ENCODE measurements at places on chromosomes 2 and 18.

DNA sequence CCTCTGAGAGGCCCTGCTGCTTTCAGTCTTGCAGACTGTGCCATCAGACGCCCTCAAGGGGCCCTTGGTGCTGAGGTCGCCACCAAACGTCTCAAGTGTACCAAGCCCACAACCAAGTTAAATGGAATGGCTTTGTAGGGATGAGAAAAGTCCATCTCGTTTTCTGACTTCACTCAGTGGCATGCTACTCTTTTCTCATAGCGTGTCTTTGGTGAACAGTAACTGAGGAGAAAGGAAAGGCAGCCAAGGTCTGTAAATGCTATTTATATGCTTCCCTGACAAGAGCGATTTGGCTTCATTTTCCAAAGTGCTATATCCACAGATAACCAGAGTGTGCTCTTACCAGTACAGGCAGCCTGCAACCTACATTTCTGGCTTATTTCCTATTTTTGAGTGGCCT is 123.0 kb downstream of the MTX2 start:
- DNase-seq = no peak

GRCh38 chr2:24824966-24825882 is 32.0 kb downstream of the CENPO start:
- DNase-seq = no peak

- no peak for DNase-seq
These were observed 1.5 kb downstream of the RALB start for GRCh38 chr2:120254178-120254577.

DNA sequence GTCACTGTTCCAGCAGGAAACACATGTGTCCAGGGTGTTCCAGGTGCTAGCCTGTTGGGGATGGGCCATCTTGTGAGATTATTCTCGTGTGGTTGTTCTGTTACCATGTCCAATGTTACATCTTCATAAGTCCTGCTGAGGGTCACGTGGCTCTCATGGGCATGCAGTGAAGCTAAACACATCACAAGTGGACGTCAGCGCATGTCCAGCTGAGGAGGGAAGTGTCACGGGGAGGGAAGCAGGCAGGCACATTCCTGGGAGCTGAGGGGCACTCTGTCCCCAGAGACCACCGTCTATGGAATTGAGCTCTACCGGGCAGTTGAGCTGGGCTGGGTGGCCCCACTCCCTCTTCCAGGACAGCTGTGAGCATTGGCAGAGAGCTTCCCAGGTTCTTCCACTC is 155.3 kb upstream of the TWIST2 start:
- no peak for DNase-seq

- DNase-seq = no peak
These were observed 141.5 kb upstream of the MYCN start for GRCh38 chr2:15798701-15799431.

GRCh38 chr2:143473216-143473615 is 344.0 kb downstream of the ARHGAP15 start:
- no peak for DNase-seq

- DNase-seq = no peak
These were observed 108.5 kb downstream of the VAPA start for GRCh38 chr18:10022365-10022764.

- DNase-seq = no peak
These were observed 80.3 kb downstream of the VSNL1 start for GRCh38 chr2:17620841-17621240.

DNA sequence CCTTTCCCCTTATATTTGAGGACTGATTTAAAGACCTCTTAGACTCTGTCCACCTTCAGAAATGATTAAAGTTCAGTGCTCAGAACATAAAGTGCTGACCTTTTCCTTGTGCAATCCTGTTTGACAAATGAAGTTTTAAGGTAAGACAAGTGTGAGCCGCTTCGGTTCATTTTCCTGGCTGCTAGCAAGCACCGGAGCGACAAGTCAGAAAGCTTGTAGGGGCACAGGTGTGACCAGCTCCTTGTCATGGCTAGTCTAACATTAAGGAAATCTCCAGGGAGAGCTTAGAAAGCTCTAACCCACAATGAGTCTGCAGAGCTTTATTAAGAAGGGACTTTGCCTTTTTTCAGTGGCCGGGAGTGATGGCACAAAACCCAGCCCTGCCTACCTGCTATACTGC is 2.3 kb upstream of the NCKAP5 start:
- DNase-seq = no peak

DNA sequence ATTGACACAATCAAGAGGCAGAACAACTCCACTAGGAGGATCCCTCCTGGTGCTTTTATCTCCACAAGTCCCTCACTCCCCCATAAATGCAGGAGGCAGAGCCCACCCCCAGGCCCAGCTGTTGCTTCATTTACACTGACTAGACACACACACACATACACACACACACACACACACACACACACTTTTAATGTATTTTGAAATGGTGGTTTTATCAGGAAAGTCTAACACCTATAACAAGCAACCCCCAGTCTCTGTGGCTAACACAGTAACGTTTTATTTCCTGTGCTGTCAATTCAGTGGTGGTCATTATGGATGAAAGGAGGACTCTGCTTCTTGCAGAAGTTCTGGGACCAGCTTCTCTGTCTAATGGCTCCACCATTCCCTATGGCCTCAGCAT is 125.4 kb upstream of the FOSL2 start:
- no peak for DNase-seq

GRCh38 chr18:49910986-49911385 is 97.7 kb upstream of the ACAA2 start:
- DNase-seq = no peak

GRCh38 chr2:195711478-195711877 is 54.5 kb downstream of the SLC39A10 start:
- no peak for DNase-seq

GRCh38 chr2:232581725-232582124 is 31.2 kb downstream of the EIF4E2 start:
- DNase-seq = no peak

- no peak for DNase-seq
These were observed 46.1 kb downstream of the TACR1 start for GRCh38 chr2:75153221-75153620.

DNA sequence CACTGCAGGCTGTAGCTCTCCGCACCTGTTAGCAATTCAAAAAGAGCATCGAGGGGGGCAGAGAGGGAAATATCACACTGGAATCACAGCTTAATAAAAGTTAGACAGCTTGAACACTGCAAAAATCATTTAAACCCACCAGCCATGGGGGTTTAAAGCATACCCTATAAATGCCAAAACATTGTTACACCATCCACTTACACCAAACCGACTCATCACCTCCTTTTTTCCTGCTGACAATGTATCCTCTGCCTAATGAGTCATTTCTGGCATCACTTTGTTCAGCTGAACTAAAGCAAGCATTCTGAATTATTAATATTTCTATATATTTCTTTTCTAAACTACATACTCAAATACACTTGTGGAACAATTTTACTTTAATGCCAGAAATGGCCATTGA is 21.6 kb downstream of the MC4R start:
- DNase-seq = no peak

DNA sequence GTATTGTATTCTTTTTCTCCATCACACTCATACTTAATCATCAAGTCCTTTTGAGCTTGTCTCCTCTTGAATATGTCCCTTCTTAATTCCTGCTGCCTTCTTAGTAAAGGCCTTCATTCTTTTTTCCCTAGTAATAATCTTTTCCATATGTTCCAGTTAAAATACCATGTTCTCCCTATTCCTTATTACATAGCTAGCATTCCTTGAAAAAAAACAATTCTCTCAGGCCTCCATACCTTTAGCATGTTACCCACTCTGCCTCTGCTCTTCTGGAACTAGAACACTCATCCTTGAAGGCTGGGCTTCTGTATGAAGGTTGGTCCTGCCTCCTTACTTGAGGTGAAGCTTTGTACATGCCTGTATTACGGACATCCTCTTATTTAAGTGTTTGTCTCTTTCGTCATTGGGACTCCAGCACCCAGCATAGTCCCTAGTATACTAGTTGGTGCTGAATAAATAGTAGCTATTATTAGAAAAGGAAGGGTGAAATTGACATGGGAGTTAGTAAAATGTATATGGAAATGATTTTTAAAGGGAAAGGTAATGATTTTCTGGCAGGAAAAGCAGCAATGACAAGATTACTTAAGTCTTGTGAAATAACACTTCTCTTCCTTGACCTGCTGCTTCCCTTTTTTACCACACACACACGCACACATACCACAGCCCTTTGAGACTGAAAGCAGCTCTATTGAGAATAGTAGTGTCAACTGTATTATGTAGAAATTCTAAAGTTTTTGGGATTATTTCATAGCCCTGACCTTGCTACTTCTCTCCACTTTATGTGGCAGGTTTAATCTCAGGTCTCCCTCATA is 45.6 kb downstream of the REL start:
- DNase-seq = no peak

GRCh38 chr2:159592441-159592840 is 23.9 kb downstream of the BAZ2B start:
- no peak for DNase-seq

DNA sequence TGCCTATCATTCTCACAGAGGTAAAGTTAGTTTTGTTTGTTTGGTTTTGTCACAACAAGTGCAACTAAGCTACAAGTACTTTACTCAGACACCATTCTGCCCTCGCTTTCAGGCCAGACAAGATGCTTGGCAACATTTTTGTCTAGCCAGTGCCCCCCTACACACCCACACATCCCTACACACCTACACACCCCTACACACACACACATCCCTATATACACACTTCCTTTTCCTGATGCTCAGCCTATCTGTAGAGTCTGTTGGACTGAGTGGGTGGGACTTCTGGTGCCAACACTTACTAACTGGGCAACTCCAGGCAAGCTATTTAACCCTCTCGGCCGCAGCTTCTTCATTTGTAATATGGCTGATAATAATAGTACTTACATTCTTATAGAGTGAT is 161.4 kb downstream of the ALK start:
- no peak for DNase-seq

- DNase-seq = no peak
These were observed 60.7 kb upstream of the COX7A2L start for GRCh38 chr2:42421601-42422239.

- no peak for DNase-seq
These were observed 143.9 kb upstream of the LTBP1 start for GRCh38 chr2:32802877-32803276.

DNA sequence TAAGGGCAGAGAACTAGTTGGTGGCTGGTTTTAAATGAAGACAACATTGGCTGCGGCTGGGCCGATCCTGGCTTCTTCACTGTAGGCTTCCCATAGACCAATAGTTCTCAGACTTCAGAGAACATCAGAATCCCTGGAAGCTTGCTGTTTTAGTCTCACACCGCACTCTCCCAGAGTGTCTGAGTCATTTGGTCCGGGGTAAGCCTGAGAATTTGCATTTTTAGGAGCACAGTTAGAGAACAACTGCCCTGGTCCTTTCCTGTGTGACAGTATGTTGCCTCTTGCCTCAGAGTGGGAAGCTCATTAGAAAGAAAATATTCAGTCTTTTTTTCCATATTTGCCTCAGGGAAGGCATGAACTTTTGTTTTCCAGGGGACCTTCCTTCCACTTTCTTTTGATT is 137.1 kb upstream of the GAREM1 start:
- no peak for DNase-seq

GRCh38 chr2:219273937-219274336 is 5.2 kb upstream of the DNAJB2 start:
- DNase-seq = no peak

DNA sequence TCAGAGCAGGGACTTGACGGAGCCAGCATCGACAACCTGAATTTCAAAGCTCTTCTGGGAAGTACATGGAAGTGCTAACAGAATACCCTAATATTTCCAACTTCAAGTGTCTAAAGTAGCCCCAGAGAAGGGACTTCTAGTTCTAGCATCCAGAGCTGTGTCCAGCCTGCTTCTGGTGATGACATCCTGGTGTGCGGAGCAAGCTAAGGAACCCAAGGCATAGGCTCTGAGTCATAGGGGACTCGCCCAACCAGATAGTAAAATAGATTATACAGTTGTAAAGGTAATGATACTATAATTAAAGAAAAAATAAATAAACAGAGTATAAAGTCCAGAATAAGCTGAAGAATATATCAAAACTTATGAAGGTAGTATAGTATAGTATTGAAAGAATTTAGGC is 108.1 kb upstream of the SERPINE2 start:
- no peak for DNase-seq

DNA sequence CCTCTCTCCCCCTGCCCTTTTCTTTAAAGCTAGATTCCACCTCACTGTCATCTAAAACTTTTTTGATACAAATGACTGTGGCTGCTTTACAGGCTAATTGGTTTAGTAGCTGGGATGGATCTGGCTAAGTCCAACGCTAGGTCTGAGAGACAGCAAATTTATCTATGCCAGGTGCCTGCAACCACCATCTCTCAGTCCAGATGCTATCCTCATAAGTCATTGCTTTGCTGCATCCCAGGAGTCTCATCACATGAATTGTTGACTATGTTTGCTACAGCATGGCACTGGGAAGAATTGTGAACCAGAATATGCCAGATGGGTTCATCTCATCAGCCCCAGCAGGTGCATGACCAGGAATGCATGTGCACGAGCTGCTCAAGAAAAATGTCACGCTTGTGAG is 100.0 kb upstream of the PID1 start:
- DNase-seq = no peak

DNA sequence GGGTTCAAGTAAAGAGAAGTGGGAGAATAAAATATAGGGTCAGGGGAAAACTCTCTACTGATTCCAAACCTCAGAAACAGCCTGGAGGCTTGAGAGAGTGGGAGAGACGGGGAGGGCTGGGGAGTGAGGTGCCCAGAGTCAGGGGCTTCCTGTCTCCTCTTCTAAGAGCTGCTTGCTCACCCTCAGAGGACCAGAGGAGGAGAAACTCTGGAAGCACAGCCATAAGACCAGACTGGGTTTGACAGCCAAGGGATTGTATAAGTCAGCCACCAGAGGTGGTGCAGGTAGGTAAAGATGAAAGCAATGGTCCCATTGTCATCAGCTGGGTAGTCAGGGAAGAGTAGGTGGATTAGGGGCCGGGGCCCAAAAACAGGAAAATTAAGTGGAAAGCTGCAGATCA is 259.4 kb downstream of the TNS1 start:
- DNase-seq = no peak

- no peak for DNase-seq
These were observed 30.2 kb downstream of the ITGB1BP1 start for GRCh38 chr2:9392898-9393765.

- no peak for DNase-seq
These were observed 90.8 kb downstream of the PTPRM start for GRCh38 chr18:7657937-7658336.

GRCh38 chr18:44766450-44766849 is 85.8 kb downstream of the SETBP1 start:
- no peak for DNase-seq
